ENCODE measurements at places on chromosomes 5 and 9.

- no peak for DNase-seq
These were observed 30.5 kb upstream of the UBAP2 start for GRCh38 chr9:34079181-34079580.

DNA sequence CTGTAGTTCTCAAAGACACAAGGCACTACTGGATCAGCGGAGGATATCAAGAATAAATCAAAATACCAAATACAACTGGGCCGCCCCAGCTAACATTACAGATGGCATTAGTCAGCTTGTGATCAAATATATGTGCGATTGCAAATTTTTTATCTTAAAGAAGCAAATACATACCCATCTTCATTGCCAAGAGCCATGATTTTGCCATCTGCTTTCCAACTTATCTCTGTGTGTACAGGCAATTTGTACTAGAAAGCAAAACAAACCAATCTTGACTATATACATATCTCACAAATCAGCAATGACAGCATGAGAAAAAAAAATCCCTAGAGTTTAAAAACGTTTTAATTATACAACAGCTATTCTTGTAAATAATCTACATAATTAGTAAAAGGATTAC lies 20.3 kb downstream of the GEMIN5 start:
- DNase-seq: no peak

- no peak for DNase-seq
These were observed 53.9 kb upstream of the RORB start for GRCh38 chr9:74443036-74443750.

- no peak for DNase-seq
These were observed 1.3 kb downstream of the PPP2R2B start for GRCh38 chr5:146877178-146877681.

DNA sequence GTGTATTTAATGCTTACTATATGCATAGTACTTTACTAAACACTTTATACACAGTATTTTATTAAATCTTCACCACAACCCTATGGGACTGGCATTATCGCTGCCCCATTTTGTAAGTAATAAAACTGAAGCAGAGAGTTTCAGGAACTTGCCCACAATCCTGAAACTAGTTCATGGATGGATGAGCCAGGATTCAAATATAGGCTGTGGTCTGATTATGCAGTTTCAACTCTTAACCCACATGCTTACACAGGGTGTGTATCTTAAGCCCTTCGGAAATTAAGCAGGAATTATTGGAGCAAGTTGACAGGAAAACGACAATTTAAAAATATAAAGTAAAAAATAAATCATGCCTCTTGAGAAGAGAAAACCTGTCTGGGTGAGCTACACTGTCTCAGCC lies 109.0 kb downstream of the ATP10B start:
- no peak for DNase-seq

- DNase-seq: no peak
These were observed 53.8 kb downstream of the RAD23B start for GRCh38 chr9:107336718-107337360.

DNA sequence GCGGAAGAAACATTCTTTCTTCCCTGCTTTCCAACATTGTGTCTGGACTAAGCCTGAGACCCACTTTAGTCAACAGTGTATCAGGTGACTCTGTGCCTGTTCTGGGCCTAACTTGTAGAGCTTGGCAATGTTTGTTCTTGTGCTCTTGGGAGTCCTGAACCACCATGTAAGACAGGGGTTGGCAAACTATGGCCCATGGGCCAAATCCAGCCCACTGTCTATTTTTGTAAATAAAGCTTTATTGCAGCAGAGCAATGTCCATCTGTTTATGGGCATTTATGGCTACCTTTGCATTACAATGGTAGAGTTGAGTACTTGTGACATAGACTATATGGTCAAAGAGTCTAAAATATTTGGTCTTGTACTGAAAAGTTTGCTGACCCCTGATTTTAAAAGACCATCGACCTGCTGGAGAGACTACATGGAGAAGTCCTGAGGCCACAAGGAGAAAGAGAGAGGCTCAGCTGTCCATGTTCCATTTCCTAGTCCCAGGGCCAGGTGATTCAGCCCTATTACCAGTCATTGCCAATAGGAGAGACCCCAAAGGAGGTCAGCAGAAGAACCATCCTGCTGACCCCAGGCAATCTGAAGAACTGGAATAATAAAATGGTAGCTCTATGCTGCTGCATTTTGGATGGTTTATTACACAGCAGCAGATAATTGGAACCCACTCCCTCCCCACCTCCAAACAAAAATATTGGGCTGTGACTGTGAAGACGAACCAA lies 211.3 kb downstream of the AUH start:
- no peak for DNase-seq

- no peak for DNase-seq
These were observed 144.3 kb downstream of the CDH12 start for GRCh38 chr5:22708770-22709328.

GRCh38 chr5:96658272-96658671 lies 3.9 kb upstream of the CAST start:
- DNase-seq: no peak

- DNase-seq: no peak
These were observed 75.0 kb upstream of the IZUMO3 start for GRCh38 chr9:24620741-24621140.

GRCh38 chr9:23551311-23551721 lies 274.7 kb downstream of the ELAVL2 start:
- DNase-seq: no peak

GRCh38 chr5:55544341-55544740 lies 9.6 kb upstream of the PLPP1 start:
- DNase-seq: no peak

DNA sequence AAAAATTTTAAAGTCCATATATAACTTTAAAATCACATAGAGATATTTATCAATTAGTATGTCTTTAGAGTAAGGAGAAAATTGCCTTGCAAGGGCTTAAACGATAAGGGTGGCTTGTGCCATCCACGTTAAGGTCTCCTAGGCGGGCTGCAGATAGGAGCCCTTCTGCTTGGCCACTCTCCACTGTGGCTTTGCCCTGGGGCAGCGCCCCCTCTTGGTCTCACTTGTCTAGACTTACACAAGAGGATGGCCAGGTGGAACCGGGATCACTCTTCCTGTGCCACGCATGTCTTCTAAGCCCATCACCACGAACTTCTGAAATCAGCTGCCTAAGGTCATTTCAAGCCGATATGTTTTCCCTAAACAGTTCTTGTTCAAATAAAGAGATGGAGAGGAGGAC lies 2.9 kb downstream of the FPGS start:
- DNase-seq: peak; percentile 40

DNA sequence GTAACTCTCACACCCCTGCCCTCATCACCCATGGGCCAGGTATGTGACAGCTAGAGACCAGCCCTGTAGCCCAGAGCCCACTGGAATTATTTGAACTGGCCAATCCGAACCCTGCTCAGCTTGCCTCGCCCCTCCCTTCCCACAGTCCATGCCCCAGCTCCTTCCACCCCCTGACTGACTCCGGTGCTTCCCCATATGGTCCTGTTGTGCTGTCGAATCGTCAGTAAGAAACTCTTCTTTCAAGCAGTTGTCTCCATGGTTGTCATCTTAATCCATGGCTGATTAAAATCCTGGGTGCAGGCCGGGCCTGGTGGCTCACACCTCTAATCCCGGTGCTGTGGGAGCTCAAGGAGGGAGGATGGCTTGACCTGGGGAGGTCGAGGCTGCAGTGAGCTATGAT lies 118.5 kb downstream of the COL23A1 start:
- DNase-seq: no peak

- DNase-seq: no peak
These were observed 5.3 kb downstream of the FBXW2 start for GRCh38 chr9:120787933-120788332.

DNA sequence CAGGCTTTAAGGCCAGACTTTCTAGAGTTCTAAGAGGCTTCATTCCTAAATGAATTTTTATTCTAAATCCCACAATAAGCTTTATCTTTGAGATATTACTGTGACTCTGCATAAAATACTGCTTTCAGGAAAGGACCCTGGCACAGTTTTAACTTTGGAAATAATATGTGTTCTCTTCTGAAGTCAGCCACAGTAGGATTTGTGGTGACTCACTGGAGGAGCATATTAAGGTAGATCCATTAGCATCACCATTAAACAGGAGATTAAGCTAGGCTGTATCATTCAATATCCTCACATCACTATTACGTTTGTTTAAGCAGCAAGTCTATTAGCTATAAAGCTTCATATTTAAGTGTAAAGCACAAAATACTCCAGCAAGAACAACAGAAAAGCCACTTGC lies 186.1 kb upstream of the IZUMO3 start:
- no peak for DNase-seq

GRCh38 chr9:36903541-36904435 lies 130.3 kb downstream of the PAX5 start:
- peak; percentile 41 for DNase-seq

DNA sequence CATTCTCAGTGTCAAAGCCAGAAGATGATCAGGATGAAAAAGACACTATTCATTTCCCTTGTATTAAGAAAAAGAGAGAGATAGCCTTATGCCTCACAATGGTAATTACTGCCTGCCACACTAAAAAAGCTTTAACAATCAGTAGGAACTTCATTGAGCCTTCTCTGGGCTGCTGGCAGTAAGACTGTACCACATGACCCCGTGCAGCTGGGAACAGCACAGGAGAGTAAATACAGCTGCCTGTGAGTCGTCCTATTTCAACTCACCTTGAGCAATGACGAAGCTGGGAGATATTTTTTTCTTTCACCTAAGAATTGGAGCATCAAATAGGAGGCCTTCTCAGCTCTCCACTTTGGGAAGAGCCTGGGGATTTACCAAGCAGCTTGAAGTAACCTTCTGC lies 316.3 kb downstream of the GABRB2 start:
- DNase-seq: no peak

DNA sequence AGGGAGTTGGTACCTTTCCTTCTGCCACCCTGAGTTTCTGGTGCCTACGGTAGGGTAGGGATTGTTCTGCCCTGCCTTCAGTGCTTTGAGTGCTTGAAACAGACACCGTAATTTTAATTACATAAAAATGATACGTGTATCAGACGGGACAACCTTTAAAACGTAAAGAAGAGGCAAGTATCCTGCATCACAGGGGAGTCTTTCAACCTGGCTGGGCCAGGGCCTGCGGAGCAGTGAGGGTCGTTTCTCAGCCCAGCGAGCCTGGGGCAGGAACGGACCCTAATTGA lies 483 bp upstream of the DAB2IP start:
- DNase-seq: no peak

- DNase-seq: no peak
These were observed 80.2 kb downstream of the STX17 start for GRCh38 chr9:99986642-99987041.

- no peak for DNase-seq
These were observed 500.7 kb downstream of the PTPRD start for GRCh38 chr9:10112070-10112469.

GRCh38 chr5:132385326-132386105 lies 16.0 kb downstream of the SLC22A5 start:
- DNase-seq: peak; percentile 50

GRCh38 chr9:18926513-18926912 lies 106.5 kb downstream of the SAXO1 start:
- DNase-seq: no peak

DNA sequence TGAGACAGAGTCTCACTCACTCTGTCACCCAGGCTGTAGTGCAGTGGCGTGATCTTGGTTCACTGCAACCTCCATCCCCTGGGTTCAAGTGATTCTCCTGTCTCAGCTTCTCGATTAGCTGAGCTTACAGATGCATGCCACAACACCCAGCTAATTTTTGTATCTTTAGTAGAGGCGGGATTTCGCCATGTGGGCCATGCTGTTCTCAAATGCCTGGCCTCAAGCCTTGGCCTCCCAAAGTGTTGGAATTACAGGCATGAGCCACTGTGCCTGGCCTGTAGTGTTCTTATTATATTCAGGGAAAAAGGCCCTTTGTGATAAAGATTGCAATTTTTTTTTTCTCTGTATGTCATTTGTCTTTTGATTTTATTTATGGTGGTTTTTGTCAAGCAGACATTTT lies 24.0 kb upstream of the MCCC2 start:
- no peak for DNase-seq

- no peak for DNase-seq
These were observed 31.6 kb downstream of the B4GALT1 start for GRCh38 chr9:33135470-33135958.

DNA sequence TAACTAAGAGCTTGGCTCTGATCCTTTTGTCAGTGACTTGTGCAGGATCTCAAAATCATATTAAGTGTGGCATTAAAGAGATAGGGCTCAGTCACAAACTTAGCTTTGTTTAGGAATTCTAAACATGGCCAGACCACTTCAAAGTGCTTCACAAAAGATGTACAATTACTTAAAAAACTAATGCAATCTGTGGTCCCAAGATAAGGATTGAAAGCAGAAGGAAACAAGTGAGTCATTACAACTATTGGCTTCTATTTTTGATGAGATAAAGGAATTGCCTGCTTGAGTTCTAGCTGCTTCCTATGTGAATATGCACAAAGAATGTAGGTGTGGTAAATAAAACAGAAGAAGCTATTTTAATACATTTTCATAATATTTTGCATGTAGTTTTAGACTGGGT lies 44.9 kb upstream of the SLC12A2 start:
- no peak for DNase-seq

- no peak for DNase-seq
These were observed 43.8 kb upstream of the GOLPH3 start for GRCh38 chr5:32217886-32218396.

GRCh38 chr5:120096413-120096812 lies 367.7 kb upstream of the PRR16 start:
- DNase-seq: no peak

DNA sequence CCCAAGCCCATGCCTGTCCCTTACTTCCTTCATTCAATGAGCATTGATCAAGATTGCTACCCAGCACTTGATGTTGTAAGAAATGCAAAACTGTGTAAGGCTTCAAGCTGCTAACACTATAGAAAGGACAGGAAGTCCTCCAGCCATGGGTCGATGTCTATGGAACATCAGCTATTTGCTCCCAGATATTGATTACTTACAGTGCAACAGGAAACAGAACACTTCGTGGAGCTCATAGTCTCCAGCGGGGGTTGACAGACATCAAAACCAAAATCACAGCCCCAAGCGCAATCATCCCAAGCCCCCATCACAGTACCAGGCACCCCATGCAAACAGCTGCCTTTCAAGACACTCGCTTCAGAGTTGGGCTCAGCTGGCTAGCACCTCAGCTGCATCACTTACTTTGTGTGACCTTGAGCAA lies 26.8 kb upstream of the DUSP1 start:
- no peak for DNase-seq

DNA sequence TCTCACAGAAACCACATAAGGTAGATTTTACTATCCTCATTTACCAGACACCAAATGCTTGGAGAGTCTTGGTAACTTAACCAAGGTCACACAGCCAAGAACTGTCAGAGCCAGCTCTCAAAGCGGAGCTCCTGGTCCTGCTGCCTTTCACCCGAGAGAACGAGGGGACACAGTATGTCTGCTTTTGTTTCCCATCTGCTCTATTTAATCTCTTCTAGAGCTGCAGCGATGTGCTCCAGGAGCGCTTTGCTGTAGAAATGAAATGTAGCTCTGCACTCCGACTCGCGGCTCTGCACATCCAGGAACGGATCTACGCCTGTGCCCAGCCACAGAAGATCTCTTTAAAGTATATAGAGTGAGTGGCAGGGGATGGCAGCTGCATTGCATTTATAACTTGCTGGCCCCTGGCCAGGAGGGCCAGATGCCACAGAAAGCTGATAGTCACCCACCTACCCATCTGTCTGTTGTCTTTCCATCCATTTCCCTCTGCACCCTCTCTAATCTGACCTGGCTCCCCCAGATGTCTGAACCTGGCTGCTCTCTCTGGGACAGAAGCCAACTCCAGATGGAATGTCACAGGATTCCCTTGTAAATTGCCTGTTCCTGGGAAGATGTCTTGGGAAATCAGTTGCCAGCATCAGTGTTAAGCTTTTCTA lies 21.4 kb upstream of the TRMT10B start:
- no peak for DNase-seq

Data from stimulated activated CD4-positive, alpha-beta T cell treated with anti-CD3 and anti-CD28 coated beads, Interleukin-2, amount 100 ng/mL, for 48 hours (primary cell).